ENCODE measurements at places on chromosomes 4 and X.

DNA sequence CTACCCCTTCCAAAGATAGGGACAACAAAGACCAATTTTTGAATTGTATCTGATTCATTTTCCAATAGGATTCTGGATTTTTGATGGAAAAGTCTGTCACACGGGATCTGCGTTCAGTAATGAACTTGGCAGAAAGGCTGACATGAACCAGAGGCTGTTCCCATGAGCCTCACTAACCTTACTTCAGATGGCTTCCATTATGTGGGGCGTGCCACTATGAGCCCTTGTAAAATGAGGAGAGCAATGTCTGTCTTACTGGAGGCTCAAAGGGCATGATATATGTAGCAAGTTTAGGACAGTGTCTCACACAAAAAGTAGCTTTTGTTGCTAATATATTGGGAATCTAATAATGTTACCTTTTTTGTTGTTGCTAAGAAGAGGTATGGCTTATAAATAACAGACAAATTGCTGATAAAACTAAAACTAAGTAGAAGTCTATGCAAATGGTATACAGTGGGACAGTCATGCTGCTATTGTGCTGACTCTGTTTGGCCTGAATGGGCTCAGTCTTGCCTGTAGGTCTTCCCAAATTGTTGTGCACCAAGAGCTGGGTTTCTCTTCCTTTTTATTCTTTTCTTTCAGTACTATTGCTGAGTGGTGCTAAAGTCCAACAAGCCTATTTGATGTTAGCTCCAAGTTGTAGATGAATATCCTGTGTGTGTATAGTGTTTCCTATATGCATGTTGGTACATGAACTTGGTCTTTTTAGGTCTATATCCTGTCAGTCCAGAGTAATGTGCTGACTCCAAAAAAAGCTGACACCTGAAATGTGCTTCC lies 132.1 kb downstream of the SPRY1 start:
- no peak for DNase-seq

GRCh38 chrX:121103381-121103780 lies 56.0 kb downstream of the GLUD2 start:
- no peak for DNase-seq

DNA sequence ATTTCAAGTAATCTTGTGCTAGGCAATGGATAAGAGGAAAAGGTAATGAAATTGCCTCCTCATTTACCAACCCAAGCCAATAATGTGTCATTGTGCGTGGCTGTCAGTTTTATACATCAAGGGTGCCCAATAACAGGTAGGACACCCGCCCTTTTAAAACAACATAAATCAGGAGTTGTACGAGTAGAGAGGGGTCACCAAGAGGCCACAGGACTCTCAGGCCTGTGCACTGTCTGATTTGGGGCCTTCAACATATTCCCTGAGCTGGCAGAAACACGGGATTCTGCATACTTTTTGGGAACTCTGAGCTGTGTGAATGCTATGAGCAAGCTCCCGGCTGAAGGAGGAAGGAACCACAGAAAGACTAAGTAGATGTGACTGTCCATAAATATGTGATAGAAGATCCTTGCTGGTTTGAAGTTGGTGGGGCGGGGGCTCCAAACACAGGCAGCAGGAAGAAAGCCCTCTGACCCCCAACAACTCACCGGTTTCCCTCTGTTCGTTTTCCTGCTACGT lies 82.7 kb upstream of the MAML3 start:
- DNase-seq: no peak

- DNase-seq: no peak
Measured at GRCh38 chr4:71355045-71355444, 16.2 kb downstream of the SLC4A4 start.

- DNase-seq: no peak
Measured at GRCh38 chrX:45697591-45697990, 496.9 kb upstream of the DIPK2B start.

DNA sequence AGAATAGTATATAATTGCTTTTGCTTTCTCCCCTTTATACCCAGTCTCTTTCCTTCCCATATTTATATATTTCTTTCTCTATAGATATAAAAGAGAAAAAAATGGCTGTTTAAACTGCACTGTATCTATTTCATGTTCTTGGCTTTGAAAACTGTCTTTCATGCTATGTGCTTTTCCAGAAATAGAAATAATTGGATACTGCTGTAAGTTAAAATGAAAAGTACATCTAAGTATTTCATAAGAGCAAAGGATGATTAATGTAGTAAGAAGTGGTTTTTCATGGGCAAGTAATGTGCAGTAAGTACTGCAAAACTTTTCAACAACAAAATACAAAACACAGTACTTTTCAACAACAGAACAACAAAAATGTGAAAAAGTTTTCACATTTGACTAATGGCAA lies 237.9 kb downstream of the SNCA start:
- DNase-seq: no peak

- no peak for DNase-seq
Measured at GRCh38 chr4:115418635-115419396, 305.4 kb upstream of the NDST4 start.

- no peak for DNase-seq
Measured at GRCh38 chrX:374596-374995, 12.1 kb downstream of the PPP2R3B start.

GRCh38 chrX:48573690-48574269 lies 504 bp upstream of the RBM3 start:
- DNase-seq: no peak

GRCh38 chrX:49192722-49193328 lies 6.7 kb upstream of the PRICKLE3 start:
- peak; percentile 18 for DNase-seq

DNA sequence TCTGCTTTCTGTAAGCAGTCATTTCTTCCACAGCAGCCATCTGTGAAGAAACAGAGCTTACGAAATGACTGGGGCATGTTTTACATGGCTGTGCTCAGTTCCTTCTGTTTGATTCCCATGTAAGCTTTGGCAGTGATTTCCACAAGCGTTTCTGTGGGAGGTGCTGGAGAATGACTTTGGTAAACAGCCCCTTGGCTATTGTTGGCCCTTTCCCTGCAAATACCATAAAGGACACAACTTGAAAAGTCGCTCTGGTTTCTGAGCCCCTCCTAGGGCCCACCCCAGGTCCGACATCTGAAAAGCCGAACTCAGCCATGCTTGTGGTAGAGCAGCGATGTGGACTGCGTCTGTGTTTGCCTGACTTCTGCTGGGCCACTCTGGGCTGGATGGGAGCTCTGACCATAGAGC lies 3.7 kb downstream of the LIMCH1 start:
- no peak for DNase-seq

GRCh38 chr4:1325681-1326635 lies 21.1 kb upstream of the UVSSA start:
- no peak for DNase-seq

- no peak for DNase-seq
Measured at GRCh38 chr4:19327364-19327763, 924.3 kb upstream of the SLIT2 start.

DNA sequence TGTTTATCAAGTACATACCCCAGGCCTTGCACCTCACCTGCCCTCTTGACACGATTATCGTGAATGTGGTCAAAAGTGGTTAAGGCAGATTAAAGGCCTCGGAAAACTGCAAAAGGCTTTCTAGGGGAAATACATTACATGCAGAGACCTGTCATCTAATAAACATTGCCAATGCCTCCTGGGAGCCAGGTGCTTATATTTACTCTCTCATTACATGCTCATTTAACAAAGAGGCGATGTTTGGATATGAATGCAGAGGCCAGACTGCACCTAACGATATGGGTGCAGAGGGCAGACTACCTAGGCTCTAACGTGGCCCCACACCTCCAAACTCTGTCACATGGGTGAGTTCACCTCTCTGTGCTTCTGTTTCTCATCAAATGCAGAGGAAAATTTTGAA lies 14.5 kb downstream of the CRMP1 start:
- DNase-seq: no peak

GRCh38 chr4:1336088-1336491 lies 10.9 kb upstream of the UVSSA start:
- no peak for DNase-seq

- no peak for DNase-seq
Measured at GRCh38 chr4:119068529-119068962, 67.1 kb upstream of the MYOZ2 start.

DNA sequence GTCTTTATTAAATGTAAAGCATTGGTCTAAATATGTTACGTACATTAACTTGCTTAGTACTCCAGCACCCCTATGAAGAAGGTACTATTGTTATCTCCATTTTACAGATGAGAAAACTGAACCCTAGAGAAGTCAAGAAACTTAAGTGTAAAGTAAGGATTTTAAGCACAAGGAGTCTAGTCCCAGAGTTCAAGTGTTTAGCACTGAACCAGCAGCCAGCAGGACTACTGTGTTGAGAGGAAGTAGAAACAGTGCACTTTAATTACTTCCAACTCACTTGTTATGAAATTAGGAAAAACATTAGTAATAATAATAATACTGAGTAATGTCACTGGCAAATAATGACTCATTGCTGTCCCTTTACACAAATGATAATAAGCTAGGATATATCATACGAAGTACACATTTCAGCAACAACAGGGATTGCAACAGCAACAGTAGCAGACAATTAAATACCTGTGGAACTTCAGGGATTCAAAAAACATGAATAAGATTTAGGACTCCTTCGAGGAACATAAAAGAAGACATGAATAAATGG lies 548.1 kb upstream of the HS3ST1 start:
- DNase-seq: no peak

DNA sequence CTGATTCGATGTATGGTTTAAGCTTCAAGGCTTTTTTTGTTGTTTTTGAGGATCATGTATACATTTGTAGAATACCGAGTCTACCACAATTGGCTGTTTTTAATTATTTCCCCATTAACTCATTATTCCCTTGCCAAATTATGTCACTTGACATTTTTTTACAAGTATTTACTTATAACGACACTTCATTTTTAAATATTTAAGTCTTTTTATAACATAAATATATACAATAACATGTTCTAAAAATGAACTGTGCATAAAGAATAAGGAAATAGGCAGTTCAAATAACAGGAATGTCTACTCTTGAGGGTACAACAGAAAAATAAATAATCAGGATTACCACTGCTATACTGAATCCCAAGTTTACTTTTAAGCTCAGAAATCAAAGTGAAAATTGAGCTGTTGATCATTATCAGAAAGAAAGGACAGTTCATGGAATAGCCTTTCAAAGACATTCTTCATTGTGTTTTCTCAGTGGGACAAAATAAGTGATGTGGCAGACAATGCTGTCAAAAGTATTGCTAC lies 627.5 kb downstream of the PCDH19 start:
- DNase-seq: no peak

- no peak for DNase-seq
Measured at GRCh38 chr4:6461301-6462165, 10.9 kb downstream of the PPP2R2C start.

DNA sequence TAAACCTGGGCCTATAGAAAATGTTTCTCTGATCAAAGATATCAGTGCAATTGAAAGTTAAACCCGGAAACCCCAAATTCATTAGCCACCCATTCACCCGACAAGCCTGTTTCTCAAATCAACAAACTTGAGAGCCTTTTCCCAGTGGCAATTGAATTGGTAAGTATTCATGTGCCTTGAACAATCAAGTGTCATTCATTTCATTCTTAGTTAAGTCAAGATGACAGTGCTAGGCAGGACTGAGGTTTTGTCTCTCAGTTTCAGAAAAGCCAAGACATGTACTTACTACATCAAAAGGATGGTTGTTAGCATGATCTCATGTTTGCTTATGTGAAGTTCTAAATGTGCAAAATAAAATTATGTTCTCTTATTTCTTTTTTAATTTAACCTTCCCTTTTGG lies 32.3 kb downstream of the CC2D2A start:
- no peak for DNase-seq

DNA sequence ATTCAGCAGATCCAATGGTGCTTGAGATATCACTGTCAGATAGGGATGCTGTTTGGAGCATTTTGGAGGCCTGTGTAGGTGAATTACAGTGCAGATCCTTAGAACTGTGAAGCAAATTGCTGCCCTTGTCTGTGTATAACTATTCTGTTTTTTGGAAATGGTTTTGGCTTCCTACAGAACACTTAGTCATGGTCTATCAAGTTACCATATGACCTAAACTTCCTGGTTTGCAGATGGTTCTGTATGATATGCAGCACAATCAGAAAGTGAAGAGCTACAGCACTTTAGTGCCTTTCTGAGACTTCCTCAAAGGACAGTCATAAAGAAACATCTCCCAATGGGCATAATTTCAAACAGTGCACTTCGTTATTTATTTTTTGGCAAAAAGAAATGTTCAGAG lies 688.6 kb downstream of the SH3BGRL start:
- DNase-seq: no peak

- no peak for DNase-seq
Measured at GRCh38 chrX:42242004-42242403, 318.6 kb upstream of the CASK start.

DNA sequence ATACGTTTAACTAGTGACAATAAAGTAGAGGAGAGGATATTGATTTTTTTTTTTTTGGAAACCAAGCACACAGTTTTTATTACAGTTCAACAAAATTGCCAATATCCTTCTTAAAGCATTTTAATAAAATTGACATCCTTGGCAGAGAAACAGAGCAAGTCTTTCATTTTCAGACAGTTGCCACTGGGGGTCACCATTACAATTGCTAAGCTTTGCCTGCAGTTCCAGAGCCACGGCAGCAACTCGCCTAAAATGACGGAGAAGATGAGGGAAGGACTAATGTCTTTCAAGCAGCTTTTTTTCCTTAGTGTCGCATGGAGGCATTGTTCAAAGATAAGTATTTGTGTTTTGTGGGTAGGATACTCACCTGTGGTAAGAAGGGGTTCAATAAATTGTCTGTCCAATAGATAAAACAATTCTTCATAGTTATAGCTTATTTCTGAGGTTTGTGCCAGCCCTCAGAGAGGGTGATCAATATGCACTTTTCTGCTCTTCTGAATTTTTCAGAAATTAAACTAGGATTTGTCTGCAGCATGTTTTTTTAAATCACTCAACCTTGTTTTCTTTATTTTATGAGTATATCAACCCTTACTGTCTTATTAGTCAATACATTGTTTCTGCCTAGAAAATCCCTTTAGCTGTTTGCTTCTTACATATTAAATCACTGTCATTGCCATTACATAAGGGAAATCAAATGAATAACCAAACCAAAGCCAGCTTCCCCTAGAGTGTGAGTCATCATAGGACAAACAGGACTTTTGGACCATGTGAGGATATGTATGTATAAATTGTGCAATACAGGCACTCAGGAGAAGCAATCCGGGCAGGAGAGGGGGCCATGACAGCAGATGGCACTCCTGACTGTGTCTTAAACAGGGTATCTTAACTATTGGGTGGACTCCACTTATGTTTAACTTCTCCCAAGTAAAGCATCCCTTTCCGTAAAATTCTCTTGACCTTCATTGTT lies 508.1 kb upstream of the ARX start:
- DNase-seq: no peak

- no peak for DNase-seq
Measured at GRCh38 chr4:163600727-163601126, 106.2 kb downstream of the TMA16 start.

GRCh38 chr4:128583753-128584712 lies 225.5 kb upstream of the JADE1 start:
- no peak for DNase-seq

- no peak for DNase-seq
Measured at GRCh38 chr4:31187979-31188378, 467.8 kb downstream of the PCDH7 start.

GRCh38 chr4:12137575-12137974 lies 708.9 kb upstream of the HS3ST1 start:
- DNase-seq: no peak

Data from stimulated activated naive CD4-positive, alpha-beta T cell (primary cell).